A172 (cell line): ENCODE measurements at places on chromosomes 2 and 18. TPM values are rescaled to one million over a fixed set of nuclear protein-coding genes. Genes with fewer than 3 reads are reported as not detected.
A peak's percentile ranks its signal among the peaks of the same experiment; 100 is the strongest.

Gene CD8B
- total RNA-seq = not detected in 2 replicates

Gene ALLC
- not detected in 2 replicates for total RNA-seq

Gene PRSS56
- total RNA-seq = not detected in 2 replicates

Gene UGT1A10
- total RNA-seq = not detected in 2 replicates

Gene C2orf80
- total RNA-seq = not detected in 2 replicates

Gene ERBB4
- total RNA-seq = 0.09 and 0.79 TPM in 2 replicates

Gene CCDC121
- 1.6 and 6.5 TPM in 2 replicates for total RNA-seq

Gene IKZF2
- total RNA-seq = 1.5 and 1.8 TPM in 2 replicates

Gene PRADC1
- 39.3 and 48.8 TPM in 2 replicates for total RNA-seq

Gene TMSB10
- total RNA-seq = 8,628 and 10,596 TPM in 2 replicates

DNA sequence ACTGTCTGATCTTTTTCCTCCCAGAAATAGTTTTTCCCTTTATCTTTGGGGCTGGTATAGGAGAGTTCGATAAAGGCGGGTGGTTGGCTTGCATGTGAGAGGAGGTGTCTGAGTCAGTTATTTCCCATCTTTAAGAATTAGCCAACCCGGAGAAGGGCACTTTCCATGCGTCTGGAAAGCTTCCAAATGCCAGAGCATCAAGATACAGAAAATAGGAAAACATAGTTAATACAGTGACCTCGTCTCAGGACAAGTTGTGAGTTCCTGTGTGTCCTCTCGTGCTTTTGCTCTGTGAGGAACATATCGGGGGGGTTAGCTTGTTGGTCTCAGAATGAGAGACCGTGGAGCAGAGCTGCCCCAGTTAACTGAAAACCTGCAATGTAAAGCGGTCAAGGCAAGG is 18.7 kb upstream of the PUM2 start:
- DNase-seq = no peak

DNA sequence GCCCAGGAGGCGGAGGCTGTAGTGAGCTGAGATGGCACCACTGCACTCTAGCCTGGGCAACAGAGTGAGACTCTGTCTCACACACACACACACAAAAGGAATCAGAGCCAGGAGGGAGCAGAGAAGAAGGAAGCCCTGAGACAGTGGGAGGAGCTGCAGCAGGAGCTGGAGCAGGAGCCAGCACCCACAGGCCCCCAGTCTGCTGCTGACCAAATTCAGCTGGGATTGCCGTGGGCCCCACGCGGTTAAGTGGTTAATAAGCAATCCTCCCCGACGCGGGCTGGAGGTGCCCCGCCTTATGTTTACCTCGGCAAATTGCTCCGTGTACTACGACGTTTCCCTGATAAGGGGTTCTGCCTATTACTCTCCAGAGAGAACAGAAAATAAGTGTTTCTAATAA is 265.3 kb downstream of the TWIST2 start:
- DNase-seq = no peak

DNA sequence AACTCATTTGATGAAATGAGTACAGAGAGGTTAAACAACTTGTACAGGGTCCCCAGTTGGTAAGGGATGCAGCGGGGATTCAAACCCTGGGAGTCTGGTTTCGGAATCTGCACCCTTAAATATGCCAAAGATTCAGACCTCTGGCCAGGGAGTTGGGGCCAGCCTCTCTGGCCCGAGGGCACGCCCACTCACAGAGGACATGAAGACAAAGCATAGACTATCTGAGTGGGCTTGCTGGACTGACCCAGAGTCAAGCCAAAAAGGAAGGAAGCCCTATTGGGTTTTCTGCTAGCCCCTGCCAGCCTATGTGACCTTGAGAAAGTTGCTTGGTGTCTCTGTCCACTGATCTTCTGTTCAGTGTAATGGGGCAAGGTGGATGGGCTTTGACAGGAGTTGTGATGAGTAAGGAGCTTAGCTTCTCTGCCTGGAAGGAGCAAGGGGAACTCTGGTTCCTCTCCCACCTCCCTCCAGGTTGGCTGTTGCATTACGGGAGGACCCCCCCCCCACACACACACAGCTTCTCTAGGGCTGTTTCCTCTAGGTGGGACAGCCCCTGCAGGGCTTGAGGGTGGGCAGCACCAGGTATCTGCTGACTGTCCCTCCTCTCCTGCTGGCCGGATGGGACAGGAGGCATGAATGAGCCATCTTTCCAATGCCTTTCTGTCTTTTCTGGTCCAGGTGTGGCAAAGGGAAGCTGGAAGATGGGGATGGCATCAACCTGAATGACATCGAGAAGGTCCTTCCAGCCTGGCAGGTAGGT is 131.3 kb downstream of the CTIF start:
- no peak for DNase-seq

GRCh38 chr2:42927334-42928160 is 135.2 kb upstream of the HAAO start:
- DNase-seq = no peak

- DNase-seq = no peak
These were observed 10.3 kb downstream of the SAP130 start for GRCh38 chr2:128017561-128017960.

- peak; percentile 95 for DNase-seq
These were observed 165.0 kb downstream of the ANTXR1 start for GRCh38 chr2:69177785-69178636.

GRCh38 chr18:12747530-12748315 is 44.9 kb downstream of the PSMG2 start:
- peak; percentile 63 for DNase-seq

DNA sequence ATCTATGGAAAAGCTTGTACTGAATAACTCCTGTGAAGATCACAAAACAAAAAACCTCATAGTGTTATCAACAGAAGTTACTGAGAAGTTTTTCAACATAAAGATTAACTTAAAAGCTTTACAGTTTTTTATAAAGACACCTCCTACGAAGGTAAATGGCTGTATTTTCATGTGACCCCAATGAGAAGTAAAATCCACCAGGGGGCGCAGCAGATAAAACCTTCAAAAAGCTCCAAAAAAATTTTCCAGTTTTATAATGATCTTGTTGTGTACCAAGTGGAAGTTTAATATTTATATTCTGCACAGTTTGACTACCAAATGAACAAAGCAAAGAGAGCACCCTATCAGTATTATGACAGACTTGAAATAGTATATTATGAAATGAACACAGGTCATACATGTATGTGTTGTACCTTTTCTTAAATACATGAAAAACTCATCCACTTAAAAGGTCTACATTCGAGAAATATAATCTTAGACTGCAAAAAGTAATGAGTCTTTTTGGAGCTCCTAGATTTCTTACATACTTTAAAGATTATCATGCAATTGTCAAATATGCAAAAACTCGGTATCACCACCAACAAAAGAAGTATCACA is 38.5 kb downstream of the PNO1 start:
- DNase-seq = peak; percentile 11

DNA sequence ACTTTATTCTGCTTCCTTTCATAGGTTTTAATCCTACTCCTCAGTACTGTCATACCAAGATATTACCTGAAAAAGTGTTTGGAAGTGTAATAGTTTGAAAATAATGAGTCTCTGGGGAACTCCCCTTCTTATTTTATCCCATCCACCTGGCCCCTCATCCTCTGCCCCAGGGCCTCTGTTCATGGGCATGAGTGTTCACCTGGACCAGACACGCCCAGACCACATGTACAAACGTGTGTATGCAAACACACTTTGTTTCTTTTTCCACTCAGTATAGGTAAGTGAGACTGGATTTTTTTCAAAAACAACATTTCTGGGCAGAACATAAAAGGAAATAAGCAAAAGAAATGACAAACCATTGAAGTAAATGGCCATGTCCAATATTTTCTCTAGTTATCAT is 62.1 kb upstream of the THSD7B start:
- no peak for DNase-seq

DNA sequence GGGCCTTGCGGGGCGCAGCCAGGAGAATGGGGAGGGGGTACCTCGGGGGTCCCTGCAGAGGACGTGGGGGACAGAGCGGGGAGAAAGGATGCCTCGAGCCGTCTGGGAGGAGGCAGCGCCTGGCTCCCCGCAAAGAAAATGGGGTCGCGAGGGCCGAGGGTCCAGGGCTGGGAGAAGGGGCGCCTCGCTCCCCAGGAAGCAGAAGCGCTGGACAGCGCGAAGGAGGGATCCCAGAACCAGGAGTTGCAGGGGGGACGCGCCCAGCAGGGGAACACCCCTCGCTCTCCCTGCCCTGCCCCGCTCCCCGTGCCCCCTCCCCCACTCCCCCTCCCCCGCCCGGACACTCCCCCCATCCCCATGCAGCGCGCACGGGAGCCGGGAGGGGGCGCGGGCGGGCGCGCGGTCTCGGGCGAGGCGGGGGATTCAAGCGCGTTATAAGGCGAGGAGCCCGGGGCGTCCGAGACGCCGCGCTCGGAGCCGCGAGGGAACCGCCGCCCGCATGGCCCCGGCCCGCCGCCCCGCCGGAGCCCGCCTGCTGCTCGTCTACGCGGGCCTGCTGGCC is at the start of gene ERFE:
Gene ERFE, plus strand, starts transcription at position 462 of the 562 bp plus-strand sequence. Its CDS starts 38 bp downstream, at position 500.
- no peak for DNase-seq

DNA sequence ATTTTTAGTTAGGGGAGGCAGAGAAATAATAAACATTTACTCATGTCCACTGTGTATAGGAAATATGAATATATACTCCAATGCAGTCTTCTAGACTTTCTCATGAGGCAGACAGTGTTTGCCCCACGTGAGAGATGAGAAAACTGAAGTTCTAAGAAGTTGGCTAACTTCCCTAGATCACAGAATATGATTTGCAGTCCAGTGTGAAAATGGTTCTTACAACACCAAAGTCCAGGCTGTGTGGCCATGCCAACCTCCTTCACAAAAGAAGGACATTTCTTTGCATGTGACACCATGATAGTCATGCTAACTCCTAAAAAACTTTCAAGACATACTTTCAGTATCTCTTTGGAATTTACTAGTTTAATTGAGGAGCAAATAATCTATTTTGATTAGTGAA is 143.7 kb downstream of the IRS1 start:
- no peak for DNase-seq

DNA sequence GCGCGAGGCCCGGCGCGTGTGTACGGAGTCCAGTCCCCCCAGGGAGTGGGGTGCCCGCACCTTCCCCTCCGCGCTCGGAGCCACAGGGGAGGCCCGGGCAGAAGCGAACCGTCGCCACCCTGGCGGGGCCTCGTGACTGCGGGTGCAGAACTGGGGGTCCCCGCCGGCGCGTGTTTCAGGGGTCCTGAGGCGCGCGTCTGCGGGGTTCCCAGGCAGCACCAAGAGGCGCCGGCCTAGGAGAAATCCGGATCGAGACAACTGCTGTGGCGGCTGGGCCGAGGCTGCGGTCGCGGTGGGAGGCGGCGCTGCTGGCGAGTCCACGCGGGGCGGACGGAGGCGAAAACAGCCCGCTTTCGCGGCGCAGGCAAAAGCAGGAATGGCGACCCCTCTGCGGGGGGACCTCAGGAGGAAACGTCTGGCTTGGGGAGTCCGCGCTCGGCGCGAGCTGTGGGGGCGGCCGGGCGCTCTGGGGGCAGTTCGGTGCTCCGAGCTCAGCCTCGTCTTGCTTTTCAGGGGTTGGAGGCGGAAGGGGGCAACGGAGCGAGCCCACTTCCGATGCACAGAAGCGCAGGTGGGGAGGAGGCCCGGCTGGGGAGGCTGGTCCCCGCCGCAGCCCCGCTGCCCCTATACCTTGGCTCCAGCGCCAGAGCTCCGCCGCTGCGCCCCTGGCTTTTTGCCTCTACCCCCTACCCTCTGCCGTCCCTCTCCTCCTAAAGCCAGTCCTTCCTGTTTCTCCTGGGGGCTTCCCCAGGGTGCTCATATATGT is 81.5 kb upstream of the LDLRAD4 start:
- DNase-seq = no peak

GRCh38 chr2:217657252-217657651 is 345.5 kb downstream of the TNS1 start:
- no peak for DNase-seq
